CD4-positive, alpha-beta T cell treated with Interleukin-12 subunit alpha and Interleukin-12 subunit beta, for 1 hour (primary cell): ENCODE measurements at places on chromosomes 4 and X.
A peak's percentile ranks its signal among the peaks of the same experiment; 100 is the strongest.

GRCh38 chr4:186619088-186619487, 63.7 kb upstream of the MTNR1A start:
- no peak for DNase-seq

DNA sequence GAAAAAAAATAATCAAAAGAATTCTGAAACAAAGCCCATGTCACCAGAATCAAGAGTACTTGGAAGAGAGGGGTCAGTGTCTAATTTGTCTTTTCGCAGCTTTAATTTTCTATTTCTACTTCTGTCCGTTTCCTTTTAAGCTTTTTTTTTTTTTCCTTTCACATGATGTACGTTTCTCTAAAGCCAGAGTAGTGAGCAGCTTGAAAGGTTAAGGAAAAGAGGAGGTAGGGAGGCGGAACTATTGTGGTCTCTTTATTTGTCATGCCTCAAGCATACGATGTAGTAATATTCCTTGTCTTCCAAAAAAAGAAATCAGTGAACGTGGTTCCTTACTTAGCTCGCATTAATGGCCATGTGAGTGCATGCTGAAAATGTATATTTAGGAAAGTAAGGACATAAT, 311.5 kb downstream of the TENM3 start:
- no peak for DNase-seq

DNA sequence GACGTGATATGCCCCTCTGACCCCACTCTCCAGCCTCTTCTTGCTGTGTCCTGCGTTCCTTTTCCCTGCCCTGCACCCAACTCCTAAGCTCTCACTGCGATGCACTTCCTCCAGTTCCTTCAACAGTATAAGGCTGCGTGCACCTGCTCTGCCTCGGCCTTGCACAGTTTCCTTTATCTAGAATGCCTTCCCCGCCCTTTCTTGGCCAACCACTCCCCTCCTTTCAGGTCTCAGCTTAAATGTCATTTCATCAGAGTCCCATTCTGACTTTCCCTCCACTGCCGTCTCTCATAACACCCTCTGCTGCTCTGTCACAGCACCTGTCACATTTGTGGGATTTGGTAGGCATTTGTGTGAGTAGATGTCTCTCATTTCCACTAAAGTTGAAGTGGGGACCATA, 58.4 kb upstream of the NEIL3 start:
- DNase-seq, result no peak

GRCh38 chr4:185201977-185202962, 1.5 kb downstream of the CFAP97 start:
- DNase-seq, result peak; percentile 71

DNA sequence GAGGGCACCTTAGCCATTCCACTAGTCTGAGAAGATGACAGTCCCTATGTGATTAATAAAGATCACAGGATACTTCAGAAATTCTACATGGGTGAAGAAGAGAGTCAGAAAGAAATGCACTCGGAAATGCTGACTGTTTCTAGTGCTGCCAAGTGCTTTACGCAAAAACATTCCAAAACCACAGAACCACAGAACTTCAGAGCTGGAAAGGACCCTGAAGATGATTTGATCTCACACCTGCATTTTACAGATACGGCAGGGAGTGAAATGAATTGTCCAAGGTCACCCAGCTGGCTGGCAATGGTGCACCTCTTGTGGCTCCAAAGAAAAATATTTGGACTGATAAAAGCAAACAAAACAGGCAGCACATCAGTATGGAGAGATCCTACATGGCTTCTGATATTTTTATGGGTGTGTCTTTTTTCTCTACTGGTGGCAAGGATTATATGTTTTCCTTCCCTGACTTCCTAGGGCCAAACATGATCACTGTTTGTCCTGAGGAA, 115.9 kb downstream of the MAML3 start:
- no peak for DNase-seq

DNA sequence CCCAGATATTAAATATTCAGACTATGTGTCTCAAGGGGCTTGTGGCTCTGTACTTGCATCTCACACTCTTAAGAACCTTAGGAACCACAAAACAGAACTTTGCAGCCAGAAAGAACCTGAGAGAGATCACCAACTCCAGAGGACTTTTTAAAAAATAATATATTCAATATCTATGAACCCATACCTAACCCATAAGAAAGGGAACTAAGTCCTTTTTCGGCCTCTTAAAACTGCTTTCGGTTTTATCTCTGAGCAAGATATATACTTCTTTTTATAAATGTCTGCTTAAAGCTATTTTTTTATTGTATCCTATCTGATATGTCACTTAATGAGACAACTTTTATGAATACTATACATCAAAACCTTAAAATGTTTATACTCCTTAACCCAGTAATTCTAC, 10.9 kb downstream of the SMARCA1 start:
- no peak for DNase-seq

DNA sequence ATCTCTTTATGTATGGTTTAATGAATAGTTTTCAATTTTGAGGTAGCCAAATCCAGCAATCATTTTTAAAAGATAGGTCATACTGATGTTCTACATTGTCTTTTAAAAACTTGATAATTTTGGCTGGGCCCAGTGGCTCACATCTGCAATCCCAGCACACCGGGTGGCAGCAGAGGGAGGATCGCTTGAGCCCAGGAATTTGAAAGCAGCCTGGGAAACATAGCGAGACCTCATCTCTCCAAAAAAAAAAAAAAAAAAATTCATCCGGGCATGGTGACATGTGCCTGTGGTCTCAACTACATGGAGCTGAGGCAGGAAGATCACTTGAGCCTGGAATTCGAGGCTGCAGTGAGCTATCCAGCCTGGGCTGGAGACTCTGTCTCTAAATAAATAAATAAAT, 419.8 kb downstream of the GALNTL6 start:
- no peak for DNase-seq

- DNase-seq, result no peak
These were observed 87.8 kb downstream of the GPRASP3 start for GRCh38 chrX:102808336-102808735.

DNA sequence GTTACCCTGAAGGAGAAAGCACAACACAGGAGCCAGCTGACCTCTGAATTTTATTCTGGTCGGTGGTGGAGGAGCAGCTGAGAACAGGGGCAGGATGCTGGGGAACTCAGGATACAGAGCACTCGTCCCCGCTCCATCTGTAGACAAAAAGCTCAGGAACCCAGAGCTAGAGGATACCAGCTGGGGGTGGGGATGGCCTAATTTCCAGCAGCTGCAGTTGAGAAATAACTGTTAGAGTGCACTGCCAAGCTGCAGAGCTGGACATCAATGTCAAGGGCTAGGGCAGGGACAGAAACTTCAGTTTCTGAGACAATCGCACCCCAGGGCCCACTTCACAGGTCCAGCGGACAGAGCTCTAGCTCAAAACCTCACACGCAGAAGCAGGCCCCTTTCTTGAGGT, 122.1 kb upstream of the GUCY1A1 start:
- no peak for DNase-seq

DNA sequence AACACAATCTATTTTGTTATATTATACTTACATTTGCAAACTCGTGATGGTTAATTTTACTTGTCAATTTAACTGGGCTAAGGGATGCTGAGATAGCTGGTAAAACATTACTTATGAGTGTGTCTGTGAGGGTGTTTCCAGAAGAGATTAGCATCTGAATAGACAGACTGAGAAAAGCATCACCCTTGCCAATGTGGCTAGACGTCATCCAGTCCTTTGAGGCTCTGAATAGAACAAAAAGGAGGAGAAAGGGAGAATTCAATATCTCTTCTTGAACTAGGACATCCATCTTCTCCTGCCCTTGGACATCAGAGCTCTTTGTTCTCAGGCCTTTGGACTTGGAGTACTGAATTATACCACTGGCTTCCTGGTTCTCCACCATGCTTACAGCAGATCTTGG, 154.6 kb downstream of the EPHA5 start:
- no peak for DNase-seq

DNA sequence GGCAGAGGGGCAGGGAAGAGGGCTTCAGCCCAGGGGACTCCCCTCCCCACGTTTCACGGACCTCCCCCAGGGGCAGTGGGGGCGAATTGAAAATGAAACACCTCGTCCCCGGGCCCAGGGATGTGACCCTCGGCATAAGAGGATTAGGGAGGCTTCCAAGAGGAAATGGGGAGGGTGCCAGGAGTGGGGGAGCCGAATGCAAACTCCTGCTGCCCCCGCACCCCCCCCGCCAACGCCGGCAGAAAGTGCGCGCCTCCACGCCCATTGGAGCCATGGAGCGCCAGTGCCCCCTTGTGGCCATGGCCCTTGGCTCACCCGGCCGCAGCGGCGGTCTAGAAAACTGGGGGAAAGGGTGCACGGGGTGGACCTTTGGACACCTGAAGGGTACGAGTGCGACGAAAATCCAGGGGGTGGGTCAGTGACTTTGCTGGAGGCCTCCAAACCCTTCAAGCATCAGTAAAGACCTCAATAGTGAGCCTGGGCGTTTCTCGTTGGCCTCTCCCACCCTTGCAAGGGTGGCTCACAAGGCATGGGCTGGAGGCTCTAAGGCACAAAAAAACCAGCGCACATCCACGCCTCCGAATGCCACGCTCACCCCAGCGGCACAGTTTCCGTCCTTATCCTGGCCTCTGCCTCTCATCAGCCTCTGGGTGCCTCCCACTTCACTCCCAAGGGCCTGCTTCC, 120.8 kb upstream of the PJA1 start:
- DNase-seq, result peak; percentile 50

- DNase-seq, result no peak
These were observed 6.0 kb downstream of the NDST4 start for GRCh38 chr4:115107411-115107810.

DNA sequence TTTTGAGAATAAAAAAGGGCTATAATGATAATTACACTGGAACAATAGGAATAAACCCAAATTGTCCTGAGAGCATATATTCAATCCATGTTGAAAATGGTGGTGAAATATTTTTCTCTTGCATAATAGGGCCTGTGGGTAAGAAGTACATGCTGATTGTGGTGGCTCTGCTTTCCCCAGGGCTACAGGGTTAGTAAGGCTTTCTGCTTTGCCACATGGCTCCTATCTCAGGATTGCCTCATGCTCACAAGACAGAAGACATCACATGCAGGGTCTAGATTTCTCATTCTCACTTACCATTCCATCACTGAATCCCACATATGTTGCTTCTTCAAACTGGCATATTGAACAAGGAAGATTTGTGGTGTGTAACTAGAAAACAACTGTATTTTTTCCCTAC, 12.4 kb upstream of the VEGFC start:
- no peak for DNase-seq

GRCh38 chr4:99008051-99008450, 12.5 kb downstream of the METAP1 start:
- no peak for DNase-seq

GRCh38 chr4:89113415-89113814, 2.1 kb downstream of the TIGD2 start:
- no peak for DNase-seq

DNA sequence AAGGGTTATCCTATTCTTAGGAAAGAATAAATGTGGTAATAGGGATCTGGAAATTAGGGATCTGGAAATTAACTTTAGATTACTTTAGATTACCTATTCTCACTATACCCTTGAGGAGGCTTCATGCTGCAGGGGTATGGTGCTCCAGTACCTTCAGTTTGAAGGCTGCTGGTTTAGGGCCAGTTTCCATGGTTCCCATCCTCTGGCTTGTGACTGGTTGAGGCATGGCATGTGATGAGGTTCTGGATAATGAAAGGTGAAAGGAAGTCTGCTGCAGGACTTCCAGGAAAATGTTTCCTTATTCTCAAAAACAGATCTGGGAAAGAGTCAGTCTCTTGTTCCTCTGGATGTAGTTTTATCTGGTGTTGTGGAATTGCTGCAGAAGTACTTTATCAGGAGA, 25.9 kb downstream of the FRAS1 start:
- no peak for DNase-seq

- no peak for DNase-seq
These were observed 684.9 kb downstream of the TRAM1L1 start for GRCh38 chr4:116400480-116400879.

DNA sequence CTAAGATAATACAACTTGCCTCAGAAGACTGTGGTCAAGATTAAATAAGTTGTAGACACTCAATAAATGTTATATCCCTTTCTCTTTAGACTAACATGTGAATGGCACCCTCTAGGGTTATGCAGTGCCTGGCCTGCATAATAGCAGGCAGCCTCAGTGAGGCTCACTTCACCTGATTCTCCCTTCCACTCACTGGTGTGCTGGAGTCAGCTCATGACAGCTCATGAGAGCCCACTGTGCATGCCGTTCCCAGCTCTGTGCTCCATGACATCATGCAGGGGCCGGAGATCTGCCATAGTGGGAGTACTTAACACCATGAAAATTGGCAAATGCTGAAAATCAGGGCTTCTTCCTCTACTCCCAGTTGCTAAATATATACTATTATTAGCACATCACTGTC, 64.5 kb downstream of the TEC start:
- DNase-seq, result no peak

DNA sequence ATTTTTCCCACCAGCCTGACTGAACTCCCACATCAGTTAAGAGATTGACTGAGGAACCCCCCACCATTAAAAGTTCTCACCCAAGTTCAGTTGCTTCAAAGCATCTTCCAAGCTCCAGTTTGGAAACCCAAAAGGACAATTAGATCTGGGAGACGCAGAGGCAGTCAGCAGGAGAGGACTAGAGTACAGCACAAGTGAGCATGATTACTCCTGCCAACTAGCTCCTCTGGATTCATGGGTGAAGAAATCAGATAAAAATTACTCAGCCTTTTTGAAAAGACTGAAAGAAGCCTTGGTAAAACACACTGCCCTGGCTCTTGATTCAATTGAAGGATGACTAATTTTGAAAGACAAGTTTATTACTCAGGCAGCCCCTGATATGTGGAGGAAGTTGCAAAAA, 297.5 kb downstream of the ADAM29 start:
- DNase-seq, result no peak

DNA sequence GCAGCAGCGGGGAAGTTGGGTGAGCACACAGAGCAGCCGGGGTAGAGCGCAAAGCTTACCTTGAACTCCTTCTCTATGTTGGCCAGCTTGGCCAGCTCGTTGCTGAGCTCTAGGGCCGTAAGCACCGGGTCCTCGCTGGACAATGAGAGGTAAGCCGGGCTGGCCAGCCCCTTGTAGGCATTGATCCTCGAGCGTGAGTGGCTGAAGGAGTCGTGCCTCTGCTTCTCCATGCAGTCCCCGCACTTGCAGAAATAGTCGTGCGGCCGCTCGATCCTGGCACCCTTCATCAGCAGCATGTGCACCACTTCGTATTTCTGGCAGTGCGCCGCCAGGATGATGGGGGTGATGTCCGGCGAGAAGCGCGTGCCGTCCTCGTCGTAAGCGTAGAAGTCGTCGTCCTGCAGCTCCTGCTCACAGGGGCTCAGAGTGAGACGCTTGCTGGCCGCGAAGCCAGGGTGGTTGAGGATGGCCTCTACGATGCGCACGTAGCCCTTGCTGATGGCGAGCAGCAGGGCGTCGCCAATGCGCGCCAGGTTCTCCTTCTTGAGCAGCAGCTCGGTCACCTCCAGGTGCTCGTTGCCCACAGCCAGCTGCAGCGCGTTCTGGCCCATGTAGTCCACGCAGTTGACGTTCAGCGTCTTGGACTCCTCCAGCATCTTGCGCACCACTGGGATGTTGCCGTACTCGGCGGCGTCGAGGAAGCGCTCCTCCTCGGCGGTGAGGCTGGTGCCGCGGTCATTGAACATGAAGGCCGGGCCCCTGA, 19.5 kb downstream of the TRPC3 start:
- DNase-seq, result no peak

GRCh38 chr4:94534401-94535312, 82.9 kb downstream of the PDLIM5 start:
- DNase-seq, result no peak
